ENCODE measurements at places on chromosomes 11 and 22. TPM values are rescaled to one million over a fixed set of nuclear protein-coding genes. Genes with fewer than 3 reads are reported as not detected.
A peak's percentile ranks its signal among the peaks of the same experiment; 100 is the strongest.

DNA sequence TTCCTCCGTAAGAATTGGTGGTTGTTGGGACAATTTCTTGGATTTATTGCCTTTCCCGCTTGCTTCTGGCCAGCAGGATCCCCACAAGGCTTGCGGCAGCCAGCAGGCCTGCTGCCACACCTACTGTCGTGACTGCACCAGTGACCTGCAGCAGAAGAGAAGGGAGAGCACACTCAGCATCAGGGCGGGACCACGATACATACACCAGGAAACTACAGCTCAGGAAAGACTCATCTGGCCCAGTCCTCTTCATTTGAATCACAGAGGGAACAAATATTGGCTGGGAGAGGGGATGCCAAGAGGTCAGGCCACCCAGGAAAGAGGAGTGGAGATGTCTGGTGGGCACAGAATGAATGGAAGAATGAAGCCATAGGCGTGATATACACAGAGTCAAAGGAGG is 10.3 kb downstream of the PLAAT2 start:
- DNase-seq = no peak

DNA sequence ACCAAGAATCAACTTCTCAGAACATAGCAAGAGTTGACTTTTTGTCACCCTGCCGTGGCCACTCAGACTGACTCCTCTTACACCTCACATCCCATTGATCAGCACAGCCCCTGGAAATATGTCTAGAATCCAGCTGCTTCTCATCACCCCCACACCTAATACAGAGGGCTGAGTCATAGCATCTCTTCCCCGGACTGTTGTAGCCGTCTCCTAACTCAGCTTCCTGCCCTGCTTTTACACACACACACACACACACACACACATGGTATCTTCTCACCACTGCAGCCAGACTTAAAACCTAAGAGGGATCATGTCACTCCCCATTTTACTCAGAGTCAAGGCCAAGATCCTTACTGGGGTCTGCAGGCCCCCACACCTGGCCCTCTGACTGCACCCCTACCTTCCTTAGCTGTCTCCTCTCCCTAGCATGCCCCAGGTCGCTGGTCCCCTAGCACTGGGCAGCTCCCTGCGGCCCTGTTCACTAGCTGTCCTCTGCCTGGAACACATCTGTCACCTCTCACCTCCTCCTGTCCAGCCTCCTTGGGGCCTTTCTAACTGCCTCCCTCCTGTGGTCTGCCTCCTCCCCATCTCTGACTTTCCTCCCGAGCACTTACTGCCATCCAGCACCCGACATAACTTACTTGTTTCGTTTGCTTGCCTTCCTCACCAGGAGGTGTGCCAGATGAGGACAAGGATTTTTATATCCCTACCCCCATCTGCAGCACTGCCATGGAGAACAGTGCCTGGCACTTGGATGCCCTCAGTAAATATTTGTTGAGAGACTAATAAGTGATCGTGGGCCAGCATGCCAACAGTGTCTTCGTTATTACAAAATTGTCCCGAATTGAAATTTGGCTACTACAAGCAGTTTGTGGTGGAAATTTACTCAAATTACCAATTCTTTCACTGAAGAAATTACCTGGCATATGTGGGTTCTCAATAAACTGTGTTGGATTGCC is 61.9 kb downstream of the BMAL1 start:
- no peak for DNase-seq

GRCh38 chr22:27673839-27674238 is 127.7 kb downstream of the MN1 start:
- DNase-seq = no peak

DNA sequence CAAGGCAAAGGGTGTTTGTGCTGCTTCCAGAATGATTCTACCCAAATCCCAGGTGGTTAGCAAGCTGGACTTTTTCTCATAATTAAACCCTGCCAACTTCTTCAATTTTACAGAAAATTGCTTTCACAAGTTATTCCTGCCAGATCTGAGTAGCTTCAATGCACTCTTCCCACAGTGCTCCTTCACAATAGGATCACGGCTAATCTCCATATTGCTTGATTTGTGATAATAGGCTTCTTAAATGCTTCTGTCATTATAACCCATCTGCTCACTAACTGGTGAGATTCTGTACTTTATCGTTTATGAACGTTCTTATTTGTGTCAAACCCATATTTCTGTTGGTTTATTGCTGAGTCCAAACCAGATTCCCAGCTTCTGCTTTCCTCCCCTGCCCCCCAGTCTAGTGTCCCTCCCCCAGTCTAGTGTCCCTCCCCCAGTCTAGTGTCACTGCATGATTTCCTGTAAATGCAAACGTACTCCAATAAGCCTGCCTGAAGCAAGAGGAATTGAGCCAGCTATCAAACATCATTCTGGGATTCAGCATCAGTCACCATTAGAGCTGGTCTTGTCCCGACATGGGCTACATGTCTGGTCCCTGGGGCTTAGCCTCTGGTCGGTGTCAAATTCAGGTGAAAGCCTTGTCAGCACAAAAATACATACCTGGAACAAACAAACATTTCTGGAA is 14.0 kb downstream of the MMP3 start:
- no peak for DNase-seq

DNA sequence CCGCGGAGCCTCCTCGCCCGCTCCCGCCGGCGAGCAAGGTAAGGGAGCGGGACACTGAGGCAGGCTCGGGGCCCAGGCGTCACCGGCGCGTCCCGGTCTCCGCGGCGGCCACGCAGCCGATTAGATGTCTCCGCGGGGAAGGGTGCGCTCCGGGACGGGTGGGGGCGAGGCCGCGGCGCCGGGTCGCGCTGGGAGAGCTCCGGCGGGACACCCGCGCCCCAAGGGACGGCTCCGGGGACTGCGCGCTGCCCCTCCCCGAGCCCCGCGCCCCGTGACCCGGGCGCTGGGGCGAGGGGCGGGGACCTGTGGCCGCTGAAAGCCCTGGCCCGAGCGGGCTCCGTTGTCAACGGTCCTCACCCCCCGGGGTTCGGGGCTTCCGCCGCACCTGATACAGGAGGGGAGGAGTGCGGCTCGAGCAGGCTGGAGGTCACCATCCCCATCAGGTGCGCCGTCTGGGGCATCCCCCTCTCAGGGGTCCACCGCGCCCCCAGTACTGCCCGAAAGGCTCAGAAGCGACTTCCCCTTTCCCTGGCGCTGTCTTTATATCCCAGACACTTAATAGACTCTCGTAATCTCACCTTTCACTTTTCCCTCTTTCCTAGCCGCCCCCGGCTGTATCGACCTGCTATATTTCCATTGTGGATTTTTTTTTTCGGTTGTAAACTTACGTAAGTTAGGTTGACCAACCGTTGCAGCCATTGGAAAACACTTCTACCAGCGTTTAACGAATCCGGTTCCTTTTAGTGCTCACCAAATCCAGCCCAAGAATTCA is 573 bp downstream of the PPFIA1 start:
- DNase-seq = no peak

GRCh38 chr11:67401495-67402191 is at the start of gene PPP1CA:
PPP1CA (minus strand) TSS chr11:67401858; CDS start chr11:67401782, 76 bp downstream.
- peak; percentile 62 for DNase-seq

C11orf65 gene
- total RNA-seq = 2.7 TPM

RAPSN gene
- total RNA-seq = 0.38 TPM

GDPD5 gene
- total RNA-seq = 0.57 TPM

RTN4R gene
- 0.97 TPM for total RNA-seq

NELL1 gene
- 1.5 TPM for total RNA-seq

PARVG gene
- total RNA-seq = 0.42 TPM

All from esophagus squamous epithelium (tissue), 5 donors.